ENCODE measurements at places on chromosomes 11 and 22.
A peak's percentile ranks its signal among the peaks of the same experiment; 100 is the strongest.

- no peak for DNase-seq
Measured at GRCh38 chr11:117872420-117872961, 4.0 kb downstream of the FXYD6 start.

GRCh38 chr22:41446057-41446501, 522 bp downstream of the TOB2 start:
- no peak for DNase-seq

DNA sequence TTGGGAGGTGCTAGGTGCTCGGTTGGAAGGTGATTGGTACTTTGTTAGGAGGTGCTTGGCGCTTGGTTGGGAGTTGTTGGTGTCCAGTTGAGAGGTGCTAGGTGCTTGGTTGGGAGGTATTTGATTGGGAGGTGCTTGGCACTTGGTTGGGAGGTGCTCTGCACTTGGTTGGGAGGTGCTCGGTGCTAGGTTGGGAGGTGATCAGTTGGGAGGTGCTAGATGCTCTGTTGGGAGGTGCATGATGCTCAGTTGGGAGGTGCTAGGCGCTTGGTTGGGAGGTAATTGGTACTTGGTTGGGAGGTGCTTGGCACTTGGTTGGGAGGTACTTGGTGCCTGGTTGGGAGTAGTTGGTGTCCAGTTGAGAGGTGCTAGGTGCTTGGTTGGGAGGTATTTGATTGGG, 40.2 kb downstream of the LRP5 start:
- no peak for DNase-seq

DNA sequence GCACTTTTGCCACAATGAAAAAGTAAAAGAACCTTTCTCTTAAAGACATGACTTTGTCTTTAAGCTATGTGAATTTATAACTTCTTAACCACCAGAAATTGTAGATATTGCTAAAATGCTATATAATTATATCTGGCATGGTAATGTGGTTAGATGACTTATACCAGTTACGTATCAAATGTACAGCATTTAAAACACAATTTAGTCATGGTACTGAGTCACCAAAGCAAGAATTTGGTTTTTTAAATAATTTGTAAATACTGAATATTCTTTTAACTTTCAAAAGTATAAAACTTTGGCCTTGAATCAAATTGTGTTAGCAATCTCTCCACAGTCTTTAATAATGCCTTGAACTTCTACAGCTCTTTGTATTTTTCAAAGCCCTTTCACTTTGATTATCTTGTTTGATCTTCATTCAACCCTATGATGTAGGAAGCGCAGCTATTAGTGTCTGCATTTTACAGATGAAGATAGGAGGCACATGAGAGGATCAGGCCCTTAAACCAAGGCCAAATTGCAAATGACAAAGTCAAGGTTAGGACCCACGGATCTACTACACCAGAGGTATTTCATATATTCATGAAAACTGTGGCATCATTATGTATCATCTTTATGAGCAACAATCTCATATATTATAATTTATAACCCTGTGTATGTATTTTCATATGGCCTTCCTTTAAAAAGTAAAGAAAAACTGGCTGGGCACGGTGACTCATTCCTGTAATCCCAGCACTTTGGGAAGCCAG, 4.4 kb upstream of the SYTL2 start:
- DNase-seq, result no peak

DNA sequence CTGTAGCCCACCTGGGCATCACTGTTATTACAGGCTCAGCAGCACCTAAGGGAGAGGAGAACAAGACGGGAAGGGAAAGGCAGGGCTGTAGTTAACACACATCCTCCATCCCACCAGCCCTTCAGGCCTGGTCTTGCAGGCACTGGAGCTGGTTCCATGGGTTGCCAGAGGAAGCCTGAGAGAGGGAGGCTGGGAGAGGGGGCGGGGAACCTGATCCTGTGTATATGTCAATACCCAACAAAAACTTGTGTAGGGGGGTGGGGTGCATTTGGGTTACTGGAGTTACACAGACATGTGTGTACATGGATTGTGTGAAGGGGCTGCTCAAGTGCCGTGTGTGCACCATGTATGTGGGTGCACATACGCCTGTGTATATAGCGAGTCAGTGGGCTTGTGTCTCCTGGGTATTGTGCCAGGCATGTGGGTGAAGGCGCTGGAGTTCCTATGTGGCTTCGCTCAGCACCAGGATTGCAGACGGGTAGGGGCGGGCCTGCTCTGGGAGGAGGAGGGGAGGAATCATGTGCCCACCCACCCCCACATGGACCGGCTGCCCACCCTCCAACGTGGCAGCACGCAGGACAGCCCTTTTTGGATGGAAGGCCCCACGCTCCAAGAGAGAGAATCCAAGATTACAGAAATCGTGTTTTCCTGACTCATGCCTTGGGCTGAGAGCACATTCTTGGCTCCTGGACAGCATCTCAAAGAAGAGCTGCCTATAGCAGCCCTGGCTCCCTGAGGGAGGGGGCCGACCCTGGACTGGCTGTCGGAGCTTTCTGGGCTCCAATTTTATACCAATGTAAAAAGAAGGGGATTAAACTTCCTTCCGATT, 4.2 kb upstream of the SERPINH1 start:
- no peak for DNase-seq

GRCh38 chr11:121996574-121996973, 119.4 kb downstream of the BLID start:
- DNase-seq, result no peak

- no peak for DNase-seq
Measured at GRCh38 chr11:32571039-32571438, 12.6 kb upstream of the EIF3M start.

GRCh38 chr11:81444297-81444696, 1289.4 kb downstream of the FAM181B start:
- no peak for DNase-seq

DNA sequence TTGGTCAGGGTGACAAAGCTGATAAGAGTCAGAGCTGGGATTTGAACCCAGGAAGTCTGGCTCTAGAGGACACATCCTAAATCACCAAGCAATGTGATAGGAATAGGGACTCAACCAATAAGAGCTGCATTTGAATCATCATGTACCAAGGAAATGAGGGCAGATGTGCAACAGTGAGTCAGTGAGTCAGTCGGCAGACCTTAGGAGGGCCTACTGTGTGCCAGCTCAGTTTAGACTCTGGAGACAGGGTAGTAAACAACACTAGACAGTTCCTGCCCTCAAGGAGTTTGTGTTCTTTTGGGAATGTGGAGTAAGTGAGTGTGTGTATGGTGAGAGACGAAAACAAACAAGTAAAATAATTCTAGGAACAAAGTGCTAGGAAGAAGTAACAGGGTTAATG, 11.2 kb downstream of the IL10RA start:
- no peak for DNase-seq

DNA sequence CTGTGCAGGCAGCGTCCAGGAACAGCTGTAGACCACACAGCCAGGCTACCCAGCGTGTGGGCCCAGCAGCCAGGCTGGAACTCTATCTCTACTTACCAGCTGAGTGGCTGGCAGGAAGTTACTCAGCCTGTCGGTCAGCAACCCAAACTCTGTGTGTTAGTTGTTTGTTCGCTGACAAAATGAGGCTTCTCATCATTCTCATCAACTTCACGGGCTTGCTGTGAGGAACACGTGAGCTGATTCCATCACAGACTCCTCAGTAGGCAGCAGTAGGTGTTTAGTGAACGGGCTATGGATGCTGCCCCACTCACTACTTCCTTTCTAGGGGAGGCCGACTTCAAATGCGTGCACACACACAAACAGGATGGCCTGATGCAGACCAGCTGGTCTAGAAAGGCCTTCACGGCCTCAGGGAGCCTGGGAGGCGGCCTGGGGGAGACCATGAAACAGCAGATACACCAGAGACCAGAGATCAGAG, 830 bp upstream of the SPDYC start:
- DNase-seq, result no peak

DNA sequence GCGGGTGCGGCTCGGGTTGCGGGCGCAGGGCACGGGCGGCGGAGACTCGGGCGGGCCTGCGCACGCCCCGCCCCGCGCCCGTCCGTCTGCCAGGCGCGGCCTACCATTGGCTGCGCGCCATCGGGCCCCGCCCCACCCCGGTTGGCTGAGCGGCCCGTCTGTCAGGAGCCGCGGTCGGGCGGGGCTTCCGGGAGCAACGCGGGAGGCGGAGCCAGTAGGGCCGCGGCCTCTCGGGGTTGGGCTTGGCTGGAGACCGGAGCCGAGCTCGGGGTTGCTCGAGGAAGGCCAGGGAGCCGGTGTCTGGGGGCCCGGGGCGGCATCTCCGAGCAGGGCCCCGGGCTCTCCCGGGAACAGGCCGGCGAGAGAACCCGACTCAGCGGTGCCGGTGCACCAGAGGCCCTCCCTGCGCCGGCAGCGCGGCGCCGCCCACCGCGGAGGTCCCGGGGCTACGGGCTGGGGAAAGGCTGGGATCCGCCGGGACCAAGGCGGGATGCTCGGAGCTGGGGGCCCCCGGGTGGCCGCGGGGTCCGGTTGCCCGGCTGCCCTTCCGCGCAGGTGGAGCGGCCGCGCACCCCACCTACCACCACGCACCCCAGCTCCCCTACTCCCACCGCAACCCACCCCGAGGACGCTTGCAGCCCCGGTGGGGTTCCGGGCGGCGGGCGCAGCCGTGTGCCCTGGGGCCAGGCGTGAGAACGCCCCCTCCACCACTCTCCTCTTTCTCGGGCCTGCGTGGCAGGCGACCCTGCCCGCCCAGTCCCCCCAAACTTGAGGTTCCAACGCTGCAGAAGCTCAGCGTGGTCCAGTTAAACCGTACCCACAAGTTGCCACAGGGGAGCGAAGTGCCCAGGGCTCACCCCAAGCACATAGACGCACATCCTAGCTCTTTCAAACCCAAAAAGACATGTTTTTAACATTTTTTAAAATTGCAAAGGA, at the start of gene HRAS:
HRAS (minus strand) TSS at position 58 of the 936 bp plus-strand sequence.
- peak; percentile 90 for DNase-seq

- no peak for DNase-seq
Measured at GRCh38 chr11:45930031-45930794, 7.8 kb downstream of the LARGE2 start.

DNA sequence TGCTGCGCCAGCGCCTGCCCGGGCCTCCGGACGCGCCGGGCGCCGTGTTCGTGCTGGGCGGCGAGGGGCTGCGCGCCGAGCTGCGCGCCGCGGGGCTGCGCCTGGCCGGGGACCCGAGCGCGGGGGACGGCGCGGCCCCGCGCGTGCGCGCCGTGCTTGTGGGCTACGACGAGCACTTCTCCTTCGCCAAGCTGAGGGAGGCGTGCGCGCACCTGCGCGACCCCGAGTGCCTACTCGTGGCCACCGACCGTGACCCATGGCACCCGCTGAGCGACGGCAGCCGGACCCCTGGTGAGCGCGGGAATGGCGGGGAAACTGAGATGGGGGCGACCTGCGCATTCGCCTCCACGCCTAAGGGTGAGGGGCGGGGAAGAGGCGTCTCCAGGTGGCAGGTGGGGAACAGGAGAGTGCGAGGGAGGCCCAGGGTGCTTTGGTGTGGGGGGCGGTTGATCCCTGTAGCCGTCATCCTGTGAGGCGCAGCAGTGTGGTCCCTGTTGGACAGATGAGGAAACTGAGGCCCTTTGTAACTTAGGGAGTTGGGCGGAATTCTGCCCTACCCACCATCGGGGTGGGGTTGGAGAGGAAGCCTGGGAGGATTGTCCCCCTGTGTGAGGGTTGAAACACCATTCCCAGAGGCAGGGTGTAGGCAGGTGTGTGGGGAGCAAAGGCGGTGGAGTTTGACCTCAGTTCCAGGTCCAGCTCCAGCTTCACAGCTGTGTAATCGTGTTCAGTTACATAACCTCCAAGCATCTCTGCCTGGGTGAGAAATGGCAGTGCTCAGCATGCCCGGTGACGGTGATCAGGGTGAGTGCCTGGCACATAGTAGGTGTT, 758 bp downstream of the PDXP start:
- no peak for DNase-seq

- no peak for DNase-seq
Measured at GRCh38 chr22:22553735-22554586, 5.1 kb downstream of the PRAME start.

DNA sequence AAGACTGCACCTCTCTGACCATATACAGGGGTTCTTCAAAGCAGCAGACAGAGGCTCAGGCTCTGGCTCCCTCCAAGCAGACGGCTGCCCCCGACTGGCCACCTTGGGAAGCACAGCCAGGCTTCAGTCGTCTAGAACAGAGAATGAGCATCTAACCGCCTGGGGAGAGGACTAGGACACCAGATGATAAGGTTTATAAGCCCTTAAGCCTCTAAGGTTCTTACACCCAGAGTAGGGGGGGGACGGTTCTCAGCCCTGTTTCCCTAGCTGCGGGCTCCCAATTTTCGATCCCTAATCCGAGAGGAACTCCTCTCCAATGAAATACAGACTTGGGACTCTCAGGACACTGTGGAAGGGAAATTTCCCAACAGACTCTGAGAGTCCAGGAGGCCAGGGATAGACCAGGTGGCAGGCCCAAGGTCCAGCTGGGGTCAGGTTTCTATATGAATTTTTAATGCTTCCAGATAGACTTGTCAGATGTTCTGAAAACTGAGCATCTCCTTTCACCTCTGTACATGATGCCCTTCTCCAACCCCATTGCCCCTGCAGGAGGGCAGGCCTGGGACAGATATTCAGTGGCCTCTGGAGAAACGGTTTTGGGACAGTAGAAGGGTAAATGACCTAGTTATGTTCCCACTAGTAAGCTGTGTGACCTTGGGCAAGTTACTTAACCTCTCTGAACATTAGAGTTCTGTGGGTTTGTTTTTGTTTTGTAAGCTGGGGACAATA, 20.2 kb downstream of the RTN4RL2 start:
- DNase-seq, result no peak

DNA sequence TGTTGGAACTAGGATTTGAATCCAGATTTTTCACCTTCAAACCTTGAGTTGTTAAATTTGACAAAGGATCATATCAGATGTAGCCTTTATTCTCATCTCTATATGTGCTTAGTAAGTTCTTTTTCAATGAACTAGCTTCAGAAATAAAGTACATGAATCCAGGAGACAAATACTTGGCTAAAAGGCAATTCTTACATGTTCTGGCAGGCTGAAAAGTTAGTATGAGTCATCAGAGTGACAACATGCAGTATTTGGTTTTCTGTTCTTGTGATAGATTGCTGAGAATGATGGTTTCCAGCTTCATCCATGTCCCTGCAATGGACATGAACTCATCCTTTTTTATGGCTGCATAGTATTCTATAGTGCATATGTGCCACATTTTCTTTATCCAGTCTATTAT, 40.4 kb downstream of the BBOX1 start:
- no peak for DNase-seq
